ENCODE measurements at places on chromosomes 3 and 15. TPM values are rescaled to one million over a fixed set of nuclear protein-coding genes. Genes with fewer than 3 reads are reported as not detected.

Gene ZPLD1
- not detected for total RNA-seq

Gene RTP3
- not detected for total RNA-seq

GRCh38 chr3:189908646-189909045 lies 212.1 kb downstream of the P3H2 start:
- no peaks in the 10 kb centered on the region for H3K36me3 ChIP-seq
- no peak overlapping the region for H3K4me3 ChIP-seq
- no peak overlapping the region for H3K27ac ChIP-seq
- no peak for DNase-seq

- H3K27ac ChIP-seq = no peak overlapping the region
- no peaks in the 10 kb centered on the region for H3K36me3 ChIP-seq
- H3K4me1 ChIP-seq = peaks cover 7% of the 10 kb centered on the region
- peak overlapping the region; percentile 44 for H3K4me3 ChIP-seq
- no peaks in the 10 kb centered on the region for H3K27me3 ChIP-seq
Observed at GRCh38 chr3:131526801-131527347, 24.1 kb upstream of the MRPL3 start.

DNA sequence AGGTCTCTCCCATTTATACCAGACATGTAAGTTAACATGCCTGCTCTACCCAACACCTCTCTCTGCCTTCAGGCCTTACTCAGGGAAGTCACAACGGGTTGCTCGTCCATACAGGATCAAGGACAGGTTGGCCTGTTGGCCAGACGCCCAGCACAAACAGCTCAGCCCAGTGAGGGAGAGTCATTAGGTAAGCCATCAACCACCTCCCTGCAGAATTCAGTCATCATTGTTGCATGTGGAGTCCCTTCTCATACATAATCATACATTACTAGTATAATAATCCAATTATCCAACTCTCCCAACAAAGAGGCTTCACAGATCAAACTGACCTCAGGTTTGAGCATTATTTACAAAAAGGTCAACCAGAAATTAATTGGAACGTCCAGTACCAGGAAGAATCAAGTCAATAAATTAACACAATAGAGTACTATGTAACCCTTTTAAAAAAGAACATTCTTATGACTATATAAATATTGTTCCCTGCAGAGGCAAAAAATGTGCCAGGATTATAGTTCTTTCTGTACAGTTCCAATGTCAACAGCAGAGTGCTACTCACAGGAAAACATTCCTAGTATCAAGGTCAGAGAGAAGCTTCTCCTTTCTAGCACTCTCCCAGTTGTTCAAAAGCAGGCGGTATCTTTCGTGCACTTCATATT lies 33.2 kb downstream of the HOMER2 start:
- H3K27ac ChIP-seq = peak overlapping the region; percentile 42
- DNase-seq = no peak
- no peaks in the 10 kb centered on the region for H3K27me3 ChIP-seq
- H3K4me3 ChIP-seq = no peak overlapping the region

DNA sequence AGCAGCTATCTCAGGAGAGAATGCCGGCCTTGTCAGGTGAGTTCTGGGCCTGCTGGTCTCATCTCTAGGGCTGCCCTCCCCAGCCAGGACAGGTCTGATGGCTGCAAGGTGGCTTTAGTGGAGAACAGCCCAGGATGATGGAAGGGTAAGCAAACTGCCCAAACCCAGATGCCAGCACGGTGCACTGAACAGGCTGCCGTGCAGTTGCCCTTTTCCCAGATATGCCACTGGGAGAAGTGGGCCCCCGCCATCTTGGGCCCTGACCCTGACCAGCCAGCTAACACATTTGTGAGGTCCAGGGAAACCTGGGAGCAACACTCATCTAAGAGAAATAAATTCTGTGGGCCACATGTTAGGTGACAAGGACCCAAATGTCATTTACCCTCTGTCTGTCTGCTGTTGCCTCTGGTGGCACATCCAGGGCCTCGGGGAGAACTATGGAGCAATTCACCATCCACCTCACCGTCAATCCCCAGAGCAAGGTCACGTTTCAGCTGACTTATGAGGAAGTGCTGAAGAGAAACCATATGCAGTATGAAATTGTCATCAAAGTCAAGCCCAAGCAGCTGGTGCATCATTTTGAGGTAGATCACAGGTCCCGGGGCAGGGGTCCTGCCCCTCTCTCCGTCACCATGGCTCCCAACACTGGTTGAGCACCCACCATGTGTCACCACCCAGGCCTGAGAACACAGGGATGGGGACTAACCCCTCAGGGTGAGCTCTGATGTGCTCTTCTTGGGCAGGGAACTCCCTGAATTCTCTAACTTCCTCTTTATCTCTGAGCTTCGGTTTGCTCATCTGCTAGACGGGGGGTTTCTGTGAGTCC lies 1.8 kb downstream of the ITIH1 start:
- no peak overlapping the region for H3K27ac ChIP-seq
- DNase-seq = peak; percentile 91
- H3K4me3 ChIP-seq = no peak overlapping the region

GRCh38 chr15:48355377-48355776 lies 24.1 kb downstream of the DUT start:
- no peaks in the 10 kb centered on the region for H3K27me3 ChIP-seq
- H3K27ac ChIP-seq = no peak overlapping the region
- no peak for DNase-seq

DNA sequence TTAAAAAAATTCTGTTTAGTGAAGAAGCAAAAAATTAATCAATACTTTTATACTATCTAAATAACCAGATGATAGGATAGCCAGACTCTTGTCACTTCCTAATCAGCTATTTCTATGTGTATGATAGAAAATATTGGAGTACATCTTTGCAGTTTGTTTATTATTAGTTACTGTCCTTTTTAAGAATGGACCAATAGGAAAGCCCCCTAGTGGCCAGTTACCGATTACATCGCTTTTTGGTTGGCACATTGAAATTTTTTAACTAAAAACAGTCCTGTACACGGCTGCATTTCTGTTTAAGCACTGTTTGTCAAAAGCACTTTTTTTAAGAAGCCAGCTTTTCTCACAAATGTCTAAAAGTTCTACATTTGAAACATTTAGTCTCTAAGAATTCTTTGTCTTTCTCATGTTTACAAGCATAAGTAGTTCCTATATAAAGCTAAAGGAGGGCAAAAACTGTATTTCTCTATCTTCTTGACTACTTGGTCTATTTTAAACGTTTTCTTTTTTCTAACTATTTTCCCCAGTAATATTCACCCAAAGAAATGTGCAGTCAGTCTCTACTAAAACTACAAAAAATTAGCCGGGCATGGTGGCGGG lies 253.2 kb upstream of the LRTM1 start:
- H3K4me1 ChIP-seq = no peaks in the 10 kb centered on the region
- no peak overlapping the region for H3K4me3 ChIP-seq
- DNase-seq = no peak
- no peaks in the 10 kb centered on the region for H3K36me3 ChIP-seq

DNA sequence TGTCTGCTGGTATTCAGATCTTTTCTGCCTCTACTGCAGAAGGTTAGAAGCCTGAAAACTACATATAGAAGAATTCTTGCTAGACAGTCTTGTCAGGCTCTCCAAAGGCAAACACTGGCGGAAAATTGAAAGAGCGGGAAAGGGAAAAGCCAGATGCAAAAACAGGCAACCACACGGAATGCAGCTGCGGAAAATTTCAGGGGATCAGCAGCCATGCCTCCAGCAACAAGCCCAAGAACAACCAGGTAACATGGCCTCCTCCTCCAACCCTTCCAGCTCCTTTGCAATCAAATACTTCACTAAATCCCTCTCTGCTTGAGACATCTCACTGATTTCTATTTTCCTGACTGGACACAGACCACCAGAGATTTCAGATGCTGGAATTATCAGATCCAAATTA lies 9.6 kb downstream of the UBP1 start:
- no peak overlapping the region for H3K4me3 ChIP-seq
- no peak for DNase-seq
- no peaks in the 10 kb centered on the region for H3K27me3 ChIP-seq
- no peak overlapping the region for H3K27ac ChIP-seq

DNA sequence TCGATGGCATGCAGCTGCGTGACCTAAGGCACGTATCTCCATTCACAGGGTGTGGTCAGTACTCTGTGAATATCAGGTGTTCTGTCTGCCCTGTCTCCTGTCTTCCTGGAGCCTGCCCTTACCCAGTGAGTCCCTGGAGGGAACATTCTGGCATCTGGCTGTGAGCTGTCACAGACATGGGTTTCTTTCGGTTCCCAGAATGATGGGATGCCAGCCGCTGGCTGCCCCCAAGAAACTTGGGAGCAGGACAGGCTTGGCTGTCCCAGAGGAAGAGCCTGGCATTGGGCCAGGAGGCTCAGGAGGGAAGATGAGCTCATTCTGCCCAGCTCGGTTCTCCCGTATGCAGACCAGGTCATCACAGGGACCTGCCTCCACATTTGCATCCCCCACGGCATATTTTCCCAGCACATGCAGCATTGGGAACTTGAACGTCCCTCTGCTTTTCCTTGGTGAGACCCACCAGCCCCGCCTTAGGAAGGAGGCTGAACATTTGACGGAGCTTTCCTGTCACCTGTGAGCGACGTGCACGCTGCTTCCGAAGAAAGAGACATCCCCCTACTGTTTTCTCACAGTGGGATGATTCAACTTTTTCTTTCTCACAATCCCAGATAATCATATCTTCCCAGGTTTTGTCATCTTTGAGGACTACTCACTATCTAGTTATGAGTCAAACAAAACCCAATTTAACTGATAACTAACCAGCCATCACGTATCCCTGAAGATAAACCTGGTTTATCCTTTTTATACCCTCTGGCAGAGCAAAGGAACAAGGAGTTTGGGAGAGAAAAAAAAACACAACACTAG lies 22.0 kb upstream of the PGPEP1L start:
- DNase-seq = no peak
- H3K36me3 ChIP-seq = no peaks in the 10 kb centered on the region
- H3K27me3 ChIP-seq = no peaks in the 10 kb centered on the region
- no peaks in the 10 kb centered on the region for H3K4me1 ChIP-seq
- no peak overlapping the region for H3K27ac ChIP-seq

DNA sequence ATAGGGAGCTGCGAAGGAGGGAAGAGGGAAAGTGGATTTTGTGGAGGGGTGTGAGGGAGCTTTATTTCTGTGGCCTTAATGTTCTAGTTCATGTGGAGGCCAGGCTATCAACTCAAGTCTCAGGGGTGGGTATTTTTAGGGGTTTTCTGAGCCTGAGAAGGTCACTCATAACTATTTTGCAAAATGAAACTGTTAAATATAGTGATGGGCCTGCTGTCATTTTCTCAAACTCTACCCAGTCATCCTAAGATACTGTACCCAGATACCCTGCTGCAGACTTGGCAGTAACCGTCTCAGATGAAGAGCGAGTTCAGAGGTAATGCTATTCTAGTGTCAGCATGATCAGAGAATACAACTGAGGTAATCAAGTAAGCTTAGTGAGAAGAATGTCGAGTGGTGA lies 545.0 kb upstream of the TBL1XR1 start:
- no peak overlapping the region for H3K27ac ChIP-seq
- H3K4me1 ChIP-seq = peaks cover 8% of the 10 kb centered on the region
- no peaks in the 10 kb centered on the region for H3K27me3 ChIP-seq
- H3K36me3 ChIP-seq = no peaks in the 10 kb centered on the region
- no peak for DNase-seq

- H3K36me3 ChIP-seq = no peaks in the 10 kb centered on the region
- H3K27me3 ChIP-seq = no peaks in the 10 kb centered on the region
- no peak overlapping the region for H3K27ac ChIP-seq
- no peaks in the 10 kb centered on the region for H3K4me1 ChIP-seq
- H3K4me3 ChIP-seq = no peak overlapping the region
Observed at GRCh38 chr3:16033889-16034687, 140.4 kb upstream of the GALNT15 start.

DNA sequence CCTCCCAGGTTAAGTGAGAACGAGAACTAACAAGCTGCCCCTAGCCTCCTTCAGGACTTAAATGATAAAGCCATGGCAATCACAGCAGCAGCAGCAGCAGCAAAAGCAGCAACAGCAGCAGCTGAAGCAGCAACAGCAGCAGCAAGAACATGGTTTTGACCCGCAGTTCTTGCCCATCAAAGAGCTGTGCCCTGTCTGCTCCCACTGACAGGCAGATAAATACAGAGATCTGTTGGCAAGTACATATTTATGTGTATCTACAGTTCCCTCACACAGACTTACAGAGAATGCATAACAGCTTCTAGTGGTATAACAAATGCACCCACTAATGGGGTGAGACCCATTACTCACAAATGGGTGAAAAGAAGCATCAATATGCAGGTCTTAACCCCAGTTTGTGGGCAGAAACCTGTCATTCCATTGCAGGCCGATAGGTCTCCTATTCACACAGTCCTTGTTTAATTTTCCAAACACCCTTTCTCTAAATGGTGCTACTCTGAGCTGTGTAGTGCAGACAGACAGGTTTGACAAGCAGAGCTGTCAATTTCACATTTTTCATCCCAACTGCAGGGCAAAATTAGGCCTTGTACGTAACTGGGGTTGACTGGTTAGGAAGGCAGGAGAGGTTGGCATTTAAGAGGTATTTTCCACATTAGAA lies 316.3 kb downstream of the TIGIT start:
- no peak for DNase-seq
- peaks cover 21% of the 10 kb centered on the region for H3K4me1 ChIP-seq
- no peak overlapping the region for H3K4me3 ChIP-seq
- no peaks in the 10 kb centered on the region for H3K36me3 ChIP-seq
- no peak overlapping the region for H3K27ac ChIP-seq

GRCh38 chr15:76941636-76942035 lies 10.1 kb downstream of the RCN2 start:
- no peak for DNase-seq
- no peak overlapping the region for H3K4me3 ChIP-seq
- peaks cover 10% of the 10 kb centered on the region for H3K4me1 ChIP-seq
- no peak overlapping the region for H3K27ac ChIP-seq
- H3K36me3 ChIP-seq = peaks cover 5% of the 10 kb centered on the region

GRCh38 chr3:41024031-41024836 lies 175.1 kb upstream of the CTNNB1 start:
- no peak overlapping the region for H3K27ac ChIP-seq
- DNase-seq = no peak
- H3K4me3 ChIP-seq = no peak overlapping the region
- H3K36me3 ChIP-seq = no peaks in the 10 kb centered on the region
- H3K27me3 ChIP-seq = no peaks in the 10 kb centered on the region

- no peak overlapping the region for H3K4me3 ChIP-seq
- H3K27me3 ChIP-seq = no peaks in the 10 kb centered on the region
- no peak overlapping the region for H3K27ac ChIP-seq
- DNase-seq = no peak
Observed at GRCh38 chr3:32321095-32321790, 70.4 kb upstream of the CMTM7 start.

Data from esophagus muscularis mucosa (tissue), 4 donors.